Stimulated activated CD4-positive, alpha-beta T cell treated with anti-CD3 and anti-CD28 coated beads, Interleukin-15, amount 100 ng/mL, for 1 hour (primary cell): ENCODE measurements at places on chromosomes 12 and 14.

- no peak for DNase-seq
Observed at GRCh38 chr12:127297327-127297726, 969.6 kb upstream of the TMEM132C start.

DNA sequence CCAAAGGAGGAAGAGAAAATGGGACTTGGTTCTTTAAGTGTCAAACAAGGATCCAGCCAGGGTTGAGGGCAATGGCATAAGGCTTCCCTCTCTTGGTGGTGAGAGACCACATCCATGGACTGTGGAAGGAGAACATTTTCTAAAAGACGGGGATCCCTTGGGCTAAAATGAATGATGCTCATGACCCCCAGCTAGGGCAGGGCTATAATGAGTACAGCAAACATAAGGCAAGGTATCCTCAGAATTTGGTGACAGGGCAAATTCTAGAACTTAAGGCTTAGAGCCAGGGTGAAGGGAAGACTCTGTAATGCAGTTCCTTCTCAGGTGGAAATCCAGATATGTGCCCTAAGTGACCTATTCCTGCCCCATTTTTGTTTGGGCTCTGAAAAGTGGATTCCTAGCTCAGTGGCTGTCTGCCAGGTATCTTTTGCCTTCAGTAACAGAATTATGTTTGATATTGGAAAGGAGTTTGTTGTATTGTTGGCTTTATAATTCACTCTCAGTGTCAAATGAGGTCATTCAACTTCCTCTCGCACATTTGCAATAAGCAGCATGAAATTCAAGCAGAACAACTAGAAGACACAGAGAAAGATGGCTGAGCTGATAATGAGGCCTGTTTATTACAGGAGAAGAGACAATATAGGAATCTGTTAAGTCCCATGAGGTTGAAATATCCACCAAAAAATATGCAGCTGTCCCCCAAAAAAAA, 76.8 kb downstream of the DAD1 start:
- DNase-seq, result no peak

- DNase-seq, result no peak
Observed at GRCh38 chr12:30796313-30796780, 41.6 kb upstream of the CAPRIN2 start.

- DNase-seq, result no peak
Observed at GRCh38 chr12:49059299-49060171, 1.1 kb downstream of the KMT2D start.

DNA sequence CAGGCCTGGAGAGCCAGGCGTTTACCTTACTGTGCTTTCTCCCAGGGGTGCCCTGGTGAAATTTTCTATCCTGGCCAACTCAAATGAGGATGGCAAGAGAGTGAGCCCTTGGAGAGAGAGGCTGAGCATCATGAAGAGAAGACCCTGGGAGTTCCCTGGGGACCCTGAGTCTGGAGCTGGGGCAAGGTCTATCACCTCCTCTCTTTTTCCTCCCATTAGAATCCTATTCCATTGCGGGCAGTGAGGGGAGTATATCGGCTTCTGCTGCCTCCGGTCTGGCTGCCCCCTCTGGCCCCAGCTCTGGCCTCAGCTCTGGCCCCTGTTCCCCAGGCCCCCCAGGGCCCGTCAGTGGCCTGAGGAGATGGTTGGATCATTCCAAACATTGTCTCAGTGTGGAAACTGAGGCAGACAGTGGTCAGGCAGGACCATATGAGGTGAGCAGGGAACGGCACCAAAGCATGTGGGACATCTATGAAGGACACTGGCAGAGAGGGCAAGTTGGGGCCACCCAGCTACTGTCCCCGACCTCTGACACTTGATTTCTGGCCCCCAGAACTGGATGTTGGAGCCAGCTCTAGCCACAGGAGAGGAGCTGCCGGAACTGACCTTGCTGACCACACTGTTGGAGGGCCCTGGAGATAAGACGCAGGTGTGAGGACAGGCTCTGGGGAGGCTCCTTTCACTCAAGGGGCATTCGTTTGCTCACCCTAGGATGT, 1.6 kb downstream of the ARHGEF25 start:
- DNase-seq, result no peak

GRCh38 chr12:7064516-7064915, 4.0 kb downstream of the C1S start:
- no peak for DNase-seq

GRCh38 chr12:116922194-116922897, 11.6 kb downstream of the FBXW8 start:
- no peak for DNase-seq

DNA sequence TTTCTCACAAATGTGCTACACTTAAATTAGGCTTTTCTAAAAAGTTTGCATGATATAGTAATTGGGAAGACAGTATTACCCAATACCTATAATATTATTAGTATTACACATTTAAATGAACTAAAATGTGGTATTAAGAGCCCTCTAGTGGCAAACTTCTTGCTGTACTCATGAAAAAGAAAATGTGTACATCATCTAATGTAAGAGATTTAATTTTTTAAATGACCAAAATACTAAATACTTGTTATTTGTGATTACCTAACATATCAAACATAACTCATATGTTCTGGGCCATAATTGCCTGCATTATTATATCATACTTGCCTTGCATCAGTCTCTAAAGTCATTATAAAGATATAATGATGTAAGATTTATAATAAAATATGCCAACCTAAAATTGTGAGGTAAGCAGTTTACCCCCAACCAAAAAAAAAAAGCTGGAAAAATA, 64.2 kb downstream of the DNAI7 start:
- no peak for DNase-seq

DNA sequence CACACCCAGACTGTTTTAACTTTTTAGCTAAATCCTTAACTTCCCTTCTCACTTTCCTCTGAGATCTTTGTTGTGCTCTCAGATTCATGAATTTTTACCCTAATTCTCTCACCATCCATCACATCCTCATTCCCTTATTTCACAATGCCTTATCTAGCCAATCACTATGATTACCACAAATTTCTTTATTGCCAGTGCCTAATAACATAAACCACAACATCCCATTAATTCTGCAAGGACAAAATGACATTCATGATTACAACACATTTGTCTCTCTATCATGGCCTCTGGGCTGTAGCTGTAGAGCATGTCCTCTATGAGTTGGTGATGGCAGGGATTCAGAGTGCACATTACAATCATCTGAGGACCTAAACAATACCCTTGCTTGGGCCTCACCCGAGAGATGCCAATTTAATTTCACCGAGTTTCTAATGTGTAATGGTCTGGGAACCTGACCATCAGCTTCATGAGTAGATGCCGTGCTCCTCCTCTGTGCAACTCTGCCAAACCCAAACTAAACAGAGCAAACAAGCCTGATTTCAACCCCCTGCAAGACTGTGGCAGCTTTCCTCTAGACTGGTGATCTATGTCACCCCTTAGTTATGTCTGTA, 99.3 kb downstream of the SPTSSA start:
- DNase-seq, result no peak

DNA sequence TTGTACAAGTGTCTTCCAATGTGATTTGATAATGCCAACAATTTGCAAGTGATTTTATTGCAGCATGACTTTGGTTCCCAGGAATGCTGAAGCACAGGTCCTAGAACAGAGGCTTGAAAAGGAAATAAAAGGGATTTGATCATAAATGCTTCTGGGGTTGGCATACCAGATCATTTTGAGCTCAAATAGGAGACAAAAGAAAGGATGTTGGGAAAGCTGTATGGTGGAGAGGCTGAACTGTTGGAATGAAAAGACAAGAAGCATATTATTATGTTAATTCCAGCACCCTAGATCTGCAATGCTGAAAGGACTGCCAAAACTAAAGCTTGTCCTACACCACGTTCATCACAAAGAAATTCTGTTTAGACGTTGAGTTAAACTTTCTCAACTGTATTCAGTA, 143.1 kb downstream of the BICD1 start:
- no peak for DNase-seq

GRCh38 chr12:93146263-93146939, 217.3 kb upstream of the EEA1 start:
- no peak for DNase-seq

- DNase-seq, result no peak
Observed at GRCh38 chr12:101619026-101619786, 24.4 kb downstream of the MYBPC1 start.

GRCh38 chr12:66241061-66242043, 52.3 kb downstream of the IRAK3 start:
- DNase-seq, result no peak

DNA sequence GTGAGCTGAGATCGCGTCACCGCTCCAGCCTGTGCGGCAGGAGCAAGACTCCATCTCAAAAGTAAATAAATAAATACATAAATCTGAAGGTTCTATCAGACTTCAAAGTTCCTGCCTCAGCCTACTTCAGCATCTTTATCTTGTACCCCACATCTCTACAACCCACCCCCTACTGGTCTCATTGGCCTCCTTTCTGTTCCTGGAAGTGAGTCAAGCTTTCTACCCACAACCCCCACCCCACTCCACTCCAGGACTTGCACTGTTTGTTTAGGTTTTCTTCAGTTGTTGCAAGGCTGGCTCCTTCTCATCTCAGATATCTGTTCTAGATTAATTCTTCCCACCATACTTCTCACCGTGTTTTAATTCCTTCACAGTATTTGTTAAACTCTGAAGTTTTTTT, 714 bp upstream of the PSMC6 start:
- no peak for DNase-seq

GRCh38 chr12:48788524-48788853, 400 bp downstream of the ADCY6 start:
- DNase-seq, result no peak

DNA sequence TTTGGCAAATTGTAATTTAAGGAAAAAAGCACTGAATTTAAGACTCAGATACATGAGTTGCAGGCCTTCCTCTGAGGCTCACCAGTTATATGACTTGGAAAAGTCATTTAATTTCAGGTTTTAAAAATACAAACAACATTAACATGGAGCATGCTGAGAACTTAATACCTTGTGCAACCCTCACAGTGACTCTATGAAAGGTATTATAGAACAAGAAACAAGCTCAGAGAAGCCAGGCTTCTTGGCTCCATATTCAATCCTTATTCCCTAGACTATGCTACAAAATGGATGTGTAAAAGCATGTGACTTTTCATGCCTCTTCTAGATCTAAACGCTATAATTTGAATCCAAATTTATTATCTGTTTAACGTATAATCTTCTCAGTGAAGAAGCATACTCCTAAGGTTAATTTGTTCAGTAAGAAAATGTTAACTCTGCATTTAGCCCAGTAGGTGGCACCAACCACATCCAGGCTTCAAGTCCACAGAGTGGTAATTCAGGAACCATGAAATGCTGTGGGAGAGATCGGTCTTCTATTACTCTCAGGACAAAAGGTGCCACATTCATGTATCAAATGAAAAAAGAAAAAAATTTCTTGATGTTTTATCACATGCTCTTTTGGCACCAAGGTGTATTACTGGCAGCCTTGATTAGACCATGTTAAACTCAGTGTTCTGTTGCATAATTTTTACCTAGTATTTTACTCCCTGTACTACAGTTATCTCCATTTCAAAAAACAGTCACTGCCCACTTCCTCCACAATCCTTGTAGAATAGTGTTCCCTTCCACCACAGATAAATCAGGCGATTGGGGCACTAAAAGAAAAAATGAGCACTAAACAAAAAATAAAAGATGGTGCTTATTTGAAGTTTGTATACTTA, 9.3 kb downstream of the CCDC196 start:
- DNase-seq, result no peak

GRCh38 chr14:64303471-64303917, 9.3 kb upstream of the ESR2 start:
- DNase-seq, result no peak

DNA sequence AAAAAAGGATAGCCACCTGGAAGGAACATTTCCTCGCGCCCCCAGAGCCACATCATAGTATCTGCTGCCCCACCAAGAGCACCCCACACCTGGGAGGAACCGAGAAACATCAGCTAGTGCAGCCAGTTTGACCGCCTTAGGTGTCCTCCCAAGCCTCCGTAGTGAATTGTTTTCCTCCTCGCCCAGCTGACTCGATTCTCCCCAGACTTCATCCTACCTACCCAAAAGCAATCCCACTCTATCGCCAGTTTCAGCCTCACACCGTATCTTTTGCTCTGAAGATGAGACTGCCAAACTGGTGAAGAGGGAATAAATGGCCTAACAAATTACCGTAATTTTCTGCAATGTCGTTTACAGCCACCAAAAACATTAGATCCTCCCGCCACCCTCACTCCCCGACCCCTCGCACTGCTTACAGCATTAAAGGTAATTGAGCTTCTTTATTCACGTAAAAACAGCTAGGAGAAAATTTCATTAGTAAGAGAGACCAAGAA, 1.2 kb upstream of the SLC11A2 start:
- no peak for DNase-seq

- no peak for DNase-seq
Observed at GRCh38 chr14:77151245-77151644, 9.7 kb upstream of the ZDHHC22 start.

GRCh38 chr12:84805474-84805858, 107.1 kb downstream of the SLC6A15 start:
- no peak for DNase-seq

DNA sequence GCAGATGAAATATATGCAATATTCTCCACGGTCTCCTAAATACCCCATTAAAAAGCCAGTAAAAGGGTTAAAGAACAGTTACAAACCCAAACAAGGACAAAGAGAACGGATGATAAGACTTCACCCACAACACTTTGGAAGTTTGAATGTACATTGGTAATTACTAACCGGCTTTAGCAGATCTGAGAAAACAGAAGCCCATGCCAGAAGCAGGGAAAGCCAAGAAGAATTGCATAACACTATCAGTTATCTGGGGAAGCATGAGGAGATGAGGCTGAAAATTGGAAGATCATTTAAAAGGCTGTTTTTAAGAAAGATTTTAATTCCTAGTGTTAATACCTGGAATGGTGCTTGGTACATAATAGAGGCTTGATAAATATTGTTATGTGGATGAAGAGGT, 55.6 kb upstream of the MYBPC1 start:
- DNase-seq, result no peak
